ENCODE measurements at places on chromosomes 7 and 10.
A peak's percentile ranks its signal among the peaks of the same experiment; 100 is the strongest.

GRCh38 chr7:14197280-14197679, 207.8 kb upstream of the ETV1 start:
- peak; percentile 69 for DNase-seq

- DNase-seq, result no peak
Observed at GRCh38 chr10:106873770-106874603, 290.5 kb downstream of the SORCS1 start.

- DNase-seq, result no peak
Observed at GRCh38 chr7:70599446-70600190, 532.3 kb upstream of the GALNT17 start.

GRCh38 chr7:155984609-155985405, 172.5 kb upstream of the SHH start:
- DNase-seq, result no peak

GRCh38 chr7:148986742-148987009, 41.6 kb downstream of the PDIA4 start:
- DNase-seq, result no peak

GRCh38 chr7:43855176-43855575, 14.1 kb downstream of the MRPS24 start:
- no peak for DNase-seq

DNA sequence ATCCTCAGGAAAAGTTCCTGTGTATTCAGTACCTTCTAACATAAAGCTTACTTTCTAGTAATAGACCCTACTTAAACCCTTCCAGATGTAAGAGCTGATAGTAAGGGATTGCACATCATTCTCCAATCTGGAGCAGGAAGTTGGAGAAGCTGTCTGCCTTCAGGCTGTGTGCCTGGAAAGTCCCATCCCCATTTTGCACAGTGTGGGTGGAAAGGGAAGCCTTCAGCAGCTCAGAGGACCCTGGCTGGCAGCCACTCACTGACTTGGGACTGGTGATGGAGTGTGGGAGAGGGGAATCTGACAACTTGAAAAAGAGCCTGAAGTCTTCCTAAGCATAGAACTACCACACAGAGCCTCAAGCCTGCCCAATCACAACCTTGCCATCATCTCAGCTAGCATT, 164.1 kb upstream of the ADO start:
- peak; percentile 31 for DNase-seq

DNA sequence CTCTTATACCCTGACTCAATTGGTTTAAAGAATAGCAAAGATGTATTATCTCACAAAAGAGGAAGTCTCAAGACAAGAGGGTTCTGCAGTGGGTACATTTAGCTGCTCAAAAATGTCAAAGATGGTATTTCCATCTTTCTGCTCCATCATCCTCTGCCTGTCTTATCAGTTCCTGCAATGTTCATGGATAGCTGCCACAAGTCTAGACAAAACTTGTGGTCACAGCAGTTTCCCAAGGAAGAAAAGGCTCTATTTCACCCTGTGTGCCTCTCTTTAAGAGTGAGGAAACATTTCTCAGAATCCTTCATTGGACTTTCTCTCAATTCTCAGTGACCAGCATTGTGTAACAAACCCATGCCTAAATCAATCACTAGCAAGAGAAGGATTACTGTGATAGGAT, 634.2 kb upstream of the AUTS2 start:
- DNase-seq, result no peak

DNA sequence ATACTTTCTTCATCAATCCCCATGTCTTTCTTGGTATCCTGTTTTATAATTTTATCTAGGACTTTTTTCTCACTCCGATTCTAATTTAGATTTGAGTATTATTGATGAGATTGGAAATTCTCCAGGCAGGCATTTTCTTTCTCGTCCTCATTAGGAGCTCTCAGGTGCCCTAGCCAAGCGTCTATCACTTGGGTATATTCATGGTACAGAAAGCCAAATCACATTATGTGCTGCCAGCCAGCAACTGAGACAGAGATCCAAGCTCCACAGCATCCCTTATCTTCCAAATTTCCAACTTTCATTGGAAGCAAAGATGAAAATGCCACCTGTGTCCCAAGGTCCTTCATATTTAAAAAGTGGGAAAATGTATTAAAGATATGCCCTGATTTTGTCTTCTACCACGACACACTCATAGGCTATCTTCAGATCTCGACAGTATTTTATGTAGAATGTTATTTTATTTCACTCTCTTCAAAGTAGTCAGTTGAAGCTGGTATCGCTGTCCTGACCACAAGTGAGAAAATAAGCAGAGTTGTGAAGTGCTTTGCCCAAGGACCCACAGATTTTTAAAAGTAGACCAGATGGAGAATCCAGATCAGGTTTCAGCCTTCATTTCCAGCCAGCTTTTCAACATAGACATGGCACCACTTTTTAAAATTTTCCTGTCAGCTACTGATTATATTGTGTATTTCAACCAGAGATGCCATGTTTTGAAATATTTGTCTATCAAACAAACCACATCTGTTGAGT, 773.4 kb downstream of the CNTNAP2 start:
- no peak for DNase-seq

GRCh38 chr7:67391168-67391567, 394.5 kb downstream of the TYW1 start:
- DNase-seq, result no peak

DNA sequence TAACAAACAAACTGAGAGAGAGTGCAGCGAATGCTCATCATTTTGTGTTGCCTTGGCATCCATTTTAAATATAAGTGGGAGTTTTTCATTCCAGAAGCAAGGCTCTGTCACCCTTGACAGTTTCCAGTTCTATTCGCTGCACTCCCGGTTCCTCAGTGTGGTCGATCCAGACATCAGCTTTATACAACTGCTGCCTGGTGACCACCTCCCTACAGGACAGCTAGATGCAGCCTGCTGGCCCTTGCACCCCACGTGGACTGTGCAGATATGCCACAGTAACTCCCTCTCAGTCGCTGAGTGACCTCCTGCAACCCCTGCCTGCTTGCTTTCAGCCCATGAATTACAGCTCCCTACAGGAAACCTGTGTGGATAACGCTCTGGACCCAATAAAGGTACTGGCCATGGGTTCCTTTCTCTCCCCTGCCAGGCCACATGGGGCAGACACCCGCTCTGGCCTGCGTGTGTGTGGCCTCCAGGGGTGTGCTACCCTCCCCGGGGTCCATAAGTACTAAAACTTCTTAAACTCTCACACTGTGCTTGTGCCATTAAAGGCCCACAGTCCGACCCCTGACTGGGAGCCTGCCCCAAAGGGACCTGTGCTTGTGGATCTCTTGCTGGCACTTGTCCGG, 23.6 kb downstream of the BEND7 start:
- no peak for DNase-seq

- DNase-seq, result peak; percentile 30
Observed at GRCh38 chr7:134948736-134949135, 37.6 kb upstream of the AGBL3 start.

DNA sequence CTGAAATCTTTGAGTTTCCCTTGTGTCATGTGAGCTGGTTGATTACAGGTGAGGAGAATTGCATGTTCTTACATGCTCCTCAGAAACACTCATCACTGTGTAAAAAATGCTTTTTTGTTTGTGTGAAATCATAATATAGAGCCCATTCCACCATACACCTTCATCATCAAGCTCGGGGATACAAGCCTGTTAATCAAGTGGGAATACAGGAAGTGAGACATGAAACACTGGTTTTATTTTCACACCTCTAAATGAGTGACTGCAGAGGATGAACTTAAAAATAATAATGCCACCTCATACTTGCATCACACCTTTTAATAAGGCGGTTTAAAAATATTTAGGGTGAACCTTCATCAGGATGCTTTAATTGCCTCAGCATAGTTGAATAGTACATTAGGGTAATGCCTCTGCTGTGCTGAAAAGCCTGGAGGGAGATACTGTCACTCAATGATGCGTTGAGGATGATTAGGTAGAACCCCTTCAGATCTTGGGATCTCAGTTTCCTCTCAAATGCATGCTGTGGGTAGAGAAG, 164.6 kb downstream of the AUTS2 start:
- DNase-seq, result no peak

GRCh38 chr7:148912758-148913541, 28.9 kb upstream of the EZH2 start:
- DNase-seq, result no peak

DNA sequence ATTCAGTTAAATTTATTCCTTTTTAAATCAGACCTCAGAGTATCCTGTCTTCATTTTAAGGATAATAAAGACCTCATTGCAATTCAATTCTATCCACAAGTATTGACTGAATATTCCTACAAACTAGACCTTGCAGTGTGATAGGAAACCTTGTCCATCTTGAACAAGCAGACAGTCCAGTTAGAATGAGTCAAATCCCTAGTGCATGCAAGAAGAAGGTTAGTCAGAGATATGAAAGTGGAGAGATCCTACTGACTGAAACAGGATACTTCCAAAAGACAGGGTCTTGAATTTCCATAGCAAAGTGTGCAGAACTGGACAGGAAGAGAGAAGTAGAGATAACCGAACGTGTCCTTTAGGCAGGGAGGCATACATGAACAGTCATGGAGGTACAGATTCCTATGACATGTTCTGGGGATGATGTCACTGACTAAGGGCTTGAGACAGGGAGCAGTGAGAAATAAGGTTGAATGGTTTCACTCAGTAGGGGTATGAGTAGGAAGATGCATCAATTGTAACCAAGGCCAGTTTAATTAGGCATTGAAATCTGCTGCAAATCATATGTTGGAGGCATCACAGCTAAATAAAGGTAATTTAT, 45.2 kb downstream of the PPP1R3A start:
- no peak for DNase-seq

DNA sequence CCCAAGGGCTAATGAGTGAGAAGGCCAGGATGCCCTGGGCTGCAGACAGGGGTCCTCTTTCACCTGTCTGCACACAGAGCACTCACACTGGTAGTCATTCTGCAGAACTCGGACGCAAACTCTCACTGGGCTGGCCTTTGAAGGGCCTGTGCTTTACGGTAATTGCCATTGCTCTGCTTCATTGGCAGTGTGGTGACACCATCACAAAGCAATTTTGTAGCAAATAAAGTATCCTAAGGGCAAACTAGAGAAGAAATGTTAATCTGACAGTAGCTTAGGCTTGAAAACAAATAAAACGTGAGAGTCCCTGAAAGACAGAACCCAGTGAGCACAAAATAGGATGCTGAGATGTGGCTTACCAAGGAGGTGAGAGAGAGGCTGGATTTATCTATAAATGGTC, 30.6 kb upstream of the FIGNL1 start:
- no peak for DNase-seq

- DNase-seq, result peak; percentile 83
Observed at GRCh38 chr7:85719981-85720953, 533.4 kb upstream of the SEMA3D start.

GRCh38 chr7:7166318-7166717, 16.0 kb upstream of the C1GALT1 start:
- no peak for DNase-seq

GRCh38 chr10:120075349-120075748, 182.8 kb downstream of the SEC23IP start:
- DNase-seq, result no peak

DNA sequence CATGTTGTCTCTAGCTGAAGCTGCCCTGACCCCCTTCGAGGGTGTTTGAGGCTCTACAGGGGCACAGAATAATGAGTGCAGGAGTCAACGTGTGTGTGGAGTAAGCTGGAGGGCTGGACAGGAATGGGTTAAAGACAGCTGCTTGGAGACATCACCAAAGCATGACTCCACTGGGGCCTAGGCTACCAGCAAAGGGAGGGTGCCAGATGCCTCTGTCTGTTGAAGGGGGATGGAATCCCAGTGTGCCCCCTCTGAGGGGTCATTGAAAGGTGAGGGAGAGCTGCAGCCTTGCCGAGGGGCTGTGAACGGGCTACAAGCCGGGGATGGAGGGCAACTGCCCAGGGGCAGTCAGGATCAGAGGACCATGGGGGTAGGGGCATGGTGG, 51.7 kb upstream of the PODXL start:
- DNase-seq, result no peak

GRCh38 chr7:876972-877311, 588 bp downstream of the GET4 start:
- DNase-seq, result no peak

- no peak for DNase-seq
Observed at GRCh38 chr10:108260383-108260906, 1095.9 kb upstream of the SORCS1 start.

DNA sequence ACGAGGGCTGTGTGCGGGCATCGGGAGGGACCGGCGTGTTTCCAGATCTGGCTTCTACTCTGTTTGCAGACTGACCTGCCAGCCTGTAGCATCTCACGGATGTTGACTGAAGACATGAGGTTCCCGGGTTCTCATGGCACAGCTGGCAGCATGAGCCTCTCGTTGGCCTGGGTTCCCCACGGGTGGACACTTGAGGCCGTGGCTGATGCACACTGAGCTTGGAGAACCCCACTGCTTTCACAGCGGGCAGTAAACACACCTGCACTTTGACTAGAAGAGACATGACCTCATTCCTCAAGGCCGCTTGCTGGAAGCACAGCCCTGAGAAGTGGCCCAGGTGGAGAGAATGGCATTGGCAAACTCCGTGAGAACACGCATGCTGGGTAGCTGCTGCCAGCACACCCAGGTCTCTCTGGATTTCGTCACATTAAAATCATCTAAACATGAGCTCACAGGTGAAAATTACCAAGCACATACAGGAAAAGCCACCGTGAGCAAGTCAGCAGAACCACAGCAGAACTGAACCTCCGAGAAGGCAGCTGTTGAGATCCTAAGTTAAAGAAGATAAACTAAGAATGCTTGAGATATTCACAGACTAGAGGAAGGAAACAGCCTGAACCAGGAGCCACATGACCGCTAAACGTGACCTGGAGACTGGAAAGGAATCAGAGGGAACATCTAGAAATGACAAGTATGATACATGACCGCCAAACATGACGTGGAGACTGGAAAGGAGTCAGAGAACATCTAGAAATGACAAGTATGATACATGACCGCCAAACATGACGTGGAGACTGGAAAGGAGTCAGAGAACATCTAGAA, 32.5 kb downstream of the BNIP3 start:
- DNase-seq, result peak; percentile 73

DNA sequence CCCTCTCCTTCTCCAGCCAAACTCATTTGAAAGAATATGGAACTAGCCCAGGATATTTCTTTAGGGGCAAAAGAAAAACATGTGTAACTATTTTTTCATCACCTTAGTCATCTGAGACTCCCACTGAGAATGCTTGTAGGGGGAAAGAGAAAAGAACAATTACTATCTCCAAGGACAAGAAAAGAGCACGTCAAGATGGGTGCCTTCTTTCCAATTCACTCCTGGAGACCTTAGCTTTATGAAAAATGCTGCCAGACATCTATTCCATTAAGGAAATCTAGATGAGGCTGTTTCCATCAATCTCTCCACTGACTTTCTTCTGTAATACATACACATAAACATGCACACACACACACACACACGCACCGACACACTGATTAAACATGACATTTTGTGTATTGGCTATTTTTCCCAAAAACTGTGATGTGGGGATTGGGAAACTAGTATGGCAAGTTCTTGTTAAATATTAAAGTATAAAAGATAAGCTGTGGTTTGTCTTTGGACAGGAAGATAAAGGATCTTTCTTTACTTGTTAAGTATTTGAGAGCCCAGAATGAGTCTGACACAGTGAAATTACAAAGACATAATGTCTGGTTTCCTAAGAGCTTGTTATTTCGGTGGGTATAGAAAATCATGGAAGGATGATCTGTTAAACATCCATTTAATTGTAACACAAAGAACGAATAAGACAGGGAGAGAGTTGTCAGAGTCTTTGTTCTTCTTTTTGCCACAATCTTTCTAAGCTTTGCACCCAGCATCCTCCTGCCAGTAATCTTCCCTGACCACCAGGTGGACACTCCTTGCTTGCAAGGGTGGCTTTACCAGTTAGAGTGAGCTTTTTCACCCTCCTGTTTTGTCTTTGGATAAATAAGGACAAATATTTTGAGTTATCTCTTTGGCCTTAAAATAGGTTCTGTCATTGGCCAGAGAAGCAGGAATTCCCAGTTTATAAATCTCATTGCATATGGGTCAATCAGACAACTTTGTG, 177.3 kb upstream of the TMEM72 start:
- peak; percentile 24 for DNase-seq

Data from fibroblast of mammary gland (primary cell).